ENCODE measurements at places on chromosomes 5 and 9.

DNA sequence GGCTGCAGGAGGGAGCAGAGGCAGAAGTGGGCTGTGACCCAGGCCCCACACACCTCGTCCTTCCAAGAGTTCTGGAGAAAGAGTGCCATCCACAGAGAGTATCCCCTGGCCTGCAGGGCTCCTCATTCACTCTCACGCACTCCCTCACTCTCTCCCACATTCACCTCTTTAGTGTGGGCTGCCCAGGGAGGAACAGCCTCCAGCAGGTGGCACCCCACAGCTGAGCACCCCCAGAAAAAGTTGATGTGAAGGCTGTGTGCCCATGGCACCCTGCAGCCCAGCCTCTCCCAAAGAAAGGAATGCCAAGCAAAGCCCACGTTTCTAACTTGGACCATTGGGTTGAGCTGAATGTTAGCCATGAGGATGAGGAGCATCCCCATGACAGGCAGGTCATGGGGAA lies 4.5 kb upstream of the SHC3 start:
- no peak for DNase-seq

DNA sequence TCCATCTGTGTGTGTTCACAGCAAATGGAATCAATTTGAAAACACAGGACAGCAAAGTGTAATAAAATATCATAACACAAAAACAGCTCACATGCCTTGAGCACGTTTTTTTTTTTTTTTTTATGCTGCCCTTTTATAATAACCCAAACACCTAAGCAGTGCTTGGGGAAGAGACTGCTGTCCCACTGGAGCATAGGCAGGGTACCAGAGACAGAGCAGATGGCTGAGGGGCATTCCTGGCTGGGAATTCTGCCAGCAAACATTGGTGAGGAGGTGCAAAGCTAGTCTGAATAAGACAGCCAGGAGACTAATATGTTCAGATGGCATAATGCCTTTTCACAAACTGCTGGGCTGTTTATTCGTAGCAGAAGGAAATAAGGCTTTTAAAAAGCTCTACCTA lies 58.1 kb upstream of the SV2C start:
- DNase-seq: no peak

DNA sequence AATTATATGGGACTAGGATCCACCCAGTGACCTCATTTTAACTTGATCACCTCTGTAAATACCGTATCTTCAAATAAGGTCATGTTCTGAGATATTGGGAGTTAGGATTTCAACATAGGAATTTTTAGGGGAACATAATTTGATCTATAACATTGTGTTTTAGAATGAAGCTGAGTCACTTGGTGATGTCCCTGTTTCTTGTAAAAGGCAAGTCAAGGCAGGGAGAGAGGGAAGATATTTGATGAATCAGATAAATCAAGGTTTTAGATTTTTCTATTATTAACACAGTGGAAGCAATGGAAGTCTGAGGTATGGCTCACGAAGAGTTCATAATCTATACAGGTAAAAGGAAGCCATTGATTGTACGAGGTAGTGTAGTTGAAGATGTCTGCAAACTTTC lies 11.8 kb upstream of the GPR151 start:
- no peak for DNase-seq

- DNase-seq: peak; percentile 48
Observed at GRCh38 chr5:43631182-43631910, 28.4 kb downstream of the NNT start.

DNA sequence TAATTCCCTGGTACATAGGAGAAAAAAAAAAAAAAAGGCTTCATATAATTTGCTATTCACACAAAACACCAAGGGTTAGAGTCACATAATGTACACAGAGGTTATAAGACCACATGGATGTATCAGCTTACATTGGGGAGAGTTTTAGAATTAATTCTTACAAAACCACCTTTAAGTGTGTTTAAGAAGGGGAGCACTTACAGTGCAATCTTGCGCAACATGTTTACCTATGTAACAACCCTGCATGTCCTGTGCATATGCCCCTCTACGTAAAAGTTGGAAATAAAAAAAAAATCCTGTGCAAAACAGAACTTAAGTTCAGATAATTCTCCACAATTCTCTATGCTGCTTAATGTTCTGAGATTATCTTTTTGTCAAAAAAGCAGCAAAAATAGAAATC lies 190.0 kb downstream of the DENND1A start:
- no peak for DNase-seq

GRCh38 chr9:81058782-81059181 lies 630.6 kb downstream of the TLE1 start:
- no peak for DNase-seq

DNA sequence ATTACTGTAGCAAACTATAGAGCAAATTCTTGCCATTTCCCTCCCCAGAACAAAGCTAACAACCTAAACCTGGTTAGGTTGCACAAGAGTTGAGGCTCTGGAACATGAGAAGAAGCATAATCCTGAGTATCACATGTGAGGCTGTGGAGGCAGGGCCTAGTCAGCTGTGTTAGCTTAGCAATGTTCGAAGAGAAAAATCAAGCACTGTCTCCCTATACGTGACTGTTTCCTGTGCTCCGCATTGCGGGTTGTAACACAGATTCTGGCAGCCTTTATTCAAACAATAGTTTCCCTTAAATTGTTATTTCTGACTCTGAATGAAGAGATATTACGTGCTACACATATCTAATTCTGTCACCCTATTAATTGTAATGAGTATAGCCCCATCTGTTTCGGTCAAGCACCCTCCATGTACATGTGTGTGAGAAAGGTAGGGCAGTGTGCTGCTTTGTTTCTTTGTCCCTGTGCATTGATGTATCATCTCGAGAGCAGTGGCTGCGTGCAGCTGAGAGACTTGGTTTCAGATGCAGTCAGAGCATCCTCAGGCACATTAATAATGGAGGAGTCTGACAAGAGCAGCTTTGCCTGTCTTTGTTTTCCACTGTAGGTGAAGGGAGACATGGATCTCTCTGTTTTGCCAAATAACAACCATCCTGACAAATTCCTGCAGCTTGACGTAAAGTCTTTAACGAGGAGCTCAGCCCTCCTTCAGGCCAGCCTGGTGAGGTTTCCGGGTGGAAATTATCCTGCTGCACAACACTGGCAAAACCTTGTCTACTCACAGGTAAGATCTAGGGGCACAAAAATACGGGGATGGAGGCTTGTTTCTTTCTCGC lies at the start of gene MINAR2:
Gene MINAR2 (plus strand): TSS at position 523 of the 836 bp plus-strand sequence. CDS start 97 bp downstream, at position 620.
- DNase-seq: no peak

DNA sequence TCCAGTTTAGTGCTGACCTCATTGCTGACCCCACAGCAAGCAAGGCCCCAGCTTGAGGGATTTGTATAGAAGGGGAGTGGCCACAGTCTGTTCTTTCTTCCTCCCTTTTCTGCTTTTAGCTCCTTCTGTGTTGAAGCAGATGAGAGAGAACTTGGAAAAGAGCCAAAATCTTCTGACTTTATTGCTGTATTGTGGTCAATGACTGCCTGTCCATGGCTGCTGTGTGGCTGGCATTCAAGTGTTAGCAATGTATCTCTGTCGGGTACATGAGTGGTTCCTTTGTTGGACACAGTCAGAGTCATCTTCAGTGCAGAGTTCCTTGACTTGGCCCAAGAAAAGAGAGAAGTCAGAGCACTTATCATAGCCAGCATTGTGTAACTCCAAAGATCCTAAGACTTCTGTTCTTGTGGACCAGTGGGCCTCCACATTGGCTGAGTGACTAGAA lies 154.1 kb downstream of the LRRC70 start:
- DNase-seq: no peak

- no peak for DNase-seq
Observed at GRCh38 chr5:80541392-80541791, 28.7 kb downstream of the ANKRD34B start.

GRCh38 chr9:121564504-121565260 lies 65.0 kb upstream of the GGTA1 start:
- DNase-seq: no peak

DNA sequence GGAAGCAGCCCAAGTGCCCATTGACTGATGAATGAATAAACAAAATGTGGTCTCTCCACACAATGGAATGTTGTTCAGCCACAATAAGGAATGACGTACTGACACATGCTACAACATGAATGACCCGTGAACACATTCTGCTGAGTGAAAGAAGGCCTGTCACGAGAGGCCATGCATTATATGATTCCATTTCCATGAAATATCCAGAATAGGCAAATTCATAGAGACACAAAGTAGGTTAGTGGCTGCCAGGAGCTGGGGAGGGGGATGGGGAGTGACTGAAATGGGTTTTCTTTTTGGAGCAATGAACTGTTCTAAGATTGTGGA lies 41.4 kb downstream of the BICD2 start:
- DNase-seq: no peak

Data from nephron progenitor cell (in vitro differentiated cells).